ENCODE measurements at places on chromosomes 16 and 17.

GRCh38 chr16:2386990-2387389 is 42.3 kb upstream of the CCNF start:
- no peak for DNase-seq

- DNase-seq, result no peak
Measured at GRCh38 chr17:19569785-19570543, 36.3 kb downstream of the SLC47A1 start.

GRCh38 chr16:20675488-20676267 is 21.8 kb downstream of the ACSM1 start:
- DNase-seq, result no peak

- no peak for DNase-seq
Measured at GRCh38 chr17:75838410-75838809, 5.8 kb downstream of the UNC13D start.

- no peak for DNase-seq
Measured at GRCh38 chr16:66903544-66904427, 14.9 kb downstream of the CDH16 start.

DNA sequence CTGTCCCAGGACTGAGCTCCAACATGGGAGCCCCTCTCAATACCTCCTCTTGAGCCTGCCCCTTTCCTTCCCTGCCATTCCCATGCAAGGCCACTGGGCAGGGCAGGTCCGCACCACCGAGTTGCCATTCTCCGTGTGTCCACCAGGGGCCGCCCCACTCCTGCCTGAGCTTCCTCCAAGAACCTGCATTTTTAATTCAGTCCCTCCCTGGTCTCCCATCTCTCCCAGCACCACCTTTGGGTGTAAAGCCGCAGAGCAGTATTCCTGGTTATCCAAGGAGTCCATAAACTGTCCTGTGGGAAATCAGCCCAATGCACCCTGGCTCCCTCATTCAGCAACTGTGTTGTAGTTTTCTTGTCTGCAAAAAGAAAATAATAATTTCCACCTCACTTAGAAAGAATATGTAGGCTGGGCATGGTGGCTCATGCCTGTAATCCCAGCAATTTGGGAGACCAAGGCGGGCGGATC is 15.9 kb upstream of the ANKRD40CL start:
- DNase-seq, result peak; percentile 70

GRCh38 chr17:57584050-57584551 is 161.0 kb downstream of the CCDC182 start:
- DNase-seq, result no peak

DNA sequence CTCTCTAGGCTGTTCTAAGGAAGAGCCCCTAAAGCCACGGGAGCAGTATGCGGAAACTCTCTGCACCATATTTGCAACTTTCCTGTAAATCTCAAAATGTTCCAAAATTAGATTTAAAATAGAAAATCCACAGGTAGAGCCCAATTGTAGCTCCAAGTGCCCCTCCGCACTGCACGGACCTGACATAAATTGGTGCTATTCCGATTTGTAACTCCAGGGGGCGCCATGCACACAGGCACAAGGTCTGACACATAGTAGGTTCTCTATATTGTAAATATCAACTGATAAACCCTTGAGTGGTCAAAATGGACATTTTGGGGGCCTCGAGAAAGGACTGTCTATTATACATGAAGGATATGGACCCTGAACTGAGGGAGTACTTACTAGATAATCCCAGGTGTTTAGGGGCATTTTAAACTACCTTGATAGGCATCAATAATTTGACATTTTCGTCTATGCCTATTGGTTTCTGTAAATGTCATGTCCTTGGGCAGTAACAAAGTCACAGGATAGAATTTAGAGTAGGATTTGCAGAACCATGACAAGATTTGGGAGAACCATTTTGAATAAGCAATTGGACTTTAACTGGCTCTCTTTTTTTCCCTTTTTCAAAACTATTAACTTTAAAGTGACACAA is 36.6 kb upstream of the TMEM132E start:
- peak; percentile 10 for DNase-seq

GRCh38 chr16:804193-805048 is 3.9 kb upstream of the GNG13 start:
- no peak for DNase-seq

Measured in stimulated activated CD4-positive, alpha-beta T cell treated with anti-CD3 and anti-CD28 coated beads, Interleukin-1b, Interleukin-23, amount 100 ng/mL, for 24 hours (primary cell).